Suppressor macrophage treated with lipopolysaccharide for 4 hours (primary cell): ENCODE measurements at places on chromosomes 12 and 14.

- DNase-seq = no peak
These were observed 16.4 kb upstream of the CNIH1 start for GRCh38 chr14:54457609-54457996.

DNA sequence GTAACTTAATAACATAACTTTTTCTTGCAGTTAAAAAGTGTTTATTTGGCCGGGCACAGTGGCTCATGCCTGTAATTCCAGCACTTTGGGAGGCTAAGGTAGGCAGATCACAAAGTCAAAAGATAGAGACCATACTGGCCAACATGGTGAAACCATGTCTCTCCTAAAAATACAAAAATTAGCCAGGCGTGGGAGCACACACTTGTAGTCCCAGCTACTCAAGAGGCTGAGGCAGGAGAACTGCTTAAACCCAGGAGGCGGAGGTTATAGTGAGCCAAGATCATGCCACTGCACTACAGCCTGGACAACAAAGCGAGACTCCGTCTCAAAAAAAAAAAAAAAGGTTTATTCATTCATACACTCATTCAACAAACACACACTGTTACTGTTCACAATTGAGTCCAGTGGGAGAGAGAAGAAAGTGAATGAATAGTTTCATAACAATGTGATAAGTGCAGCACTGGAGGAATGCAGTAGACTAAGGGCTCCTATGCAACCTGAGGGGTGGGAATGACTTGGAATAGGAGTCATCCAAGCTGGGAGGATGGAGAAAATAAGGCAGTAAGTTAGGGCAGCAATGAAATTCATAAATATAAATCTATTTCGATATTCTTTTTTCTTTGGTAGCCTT is 19.8 kb downstream of the DAD1 start:
- no peak for DNase-seq

- DNase-seq = peak; percentile 95
These were observed 116.6 kb downstream of the ETV6 start for GRCh38 chr12:11765817-11766794.

- no peak for DNase-seq
These were observed 85.8 kb upstream of the TSPAN11 start for GRCh38 chr12:30840715-30841114.
